ENCODE measurements at places on chromosomes 3 and 15.

- DNase-seq: no peak
Observed at GRCh38 chr3:183662099-183662498, 26.7 kb downstream of the KLHL24 start.

GRCh38 chr15:94324117-94324826 lies 92.9 kb downstream of the MCTP2 start:
- DNase-seq: peak; percentile 19

DNA sequence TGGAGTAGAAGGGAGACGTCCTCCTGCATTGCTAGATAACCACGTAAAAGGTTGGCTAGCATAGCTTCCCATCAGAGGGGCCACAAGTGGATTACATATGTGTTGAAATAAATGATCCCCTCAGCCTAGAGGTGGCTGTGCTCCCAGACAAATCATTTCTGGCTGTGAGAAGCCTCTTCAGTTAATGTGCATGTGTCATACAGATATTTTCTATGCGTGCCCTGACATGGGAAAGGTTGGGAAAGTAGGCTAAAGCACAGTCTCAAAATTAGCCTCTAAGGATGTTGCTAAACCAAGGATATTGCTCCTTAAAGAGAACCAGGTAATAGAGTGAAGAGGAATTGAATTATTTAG lies 17.8 kb downstream of the USP3 start:
- DNase-seq: no peak

- DNase-seq: no peak
Observed at GRCh38 chr3:101858464-101859030, 9.2 kb downstream of the NFKBIZ start.

DNA sequence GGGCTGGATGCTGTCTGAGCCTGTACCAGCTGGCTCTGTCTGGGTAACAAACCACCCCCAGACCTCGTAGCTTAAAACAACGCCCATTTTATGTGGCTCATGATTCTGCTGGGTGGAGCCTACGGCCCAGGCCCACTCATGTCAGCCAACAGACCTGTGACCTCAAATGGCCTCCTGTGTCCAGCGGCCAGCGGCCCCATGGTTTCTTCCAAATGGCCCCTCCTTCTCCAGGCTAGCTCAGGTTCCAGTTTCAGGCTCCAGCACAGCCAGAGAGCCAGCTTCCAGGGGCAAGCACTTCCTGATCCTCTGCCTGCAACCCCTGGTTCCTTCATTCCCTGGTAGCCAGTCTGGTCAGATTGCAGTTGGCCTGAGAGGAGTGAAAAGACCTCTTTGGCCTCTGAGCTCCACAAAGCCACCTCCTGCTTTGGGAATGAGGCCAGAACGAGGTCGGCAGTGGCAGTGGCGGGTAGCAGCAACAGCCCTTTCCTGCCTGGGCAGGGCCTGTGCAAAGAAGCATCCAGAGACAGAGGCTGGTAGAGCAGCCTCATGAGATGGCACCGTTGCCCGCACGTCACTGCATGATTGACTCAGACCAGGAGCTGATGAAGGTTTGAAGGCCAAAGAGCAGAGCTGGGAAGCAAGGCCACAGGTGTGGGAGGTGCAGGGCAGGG lies 21.0 kb upstream of the PLXNA1 start:
- DNase-seq: no peak

DNA sequence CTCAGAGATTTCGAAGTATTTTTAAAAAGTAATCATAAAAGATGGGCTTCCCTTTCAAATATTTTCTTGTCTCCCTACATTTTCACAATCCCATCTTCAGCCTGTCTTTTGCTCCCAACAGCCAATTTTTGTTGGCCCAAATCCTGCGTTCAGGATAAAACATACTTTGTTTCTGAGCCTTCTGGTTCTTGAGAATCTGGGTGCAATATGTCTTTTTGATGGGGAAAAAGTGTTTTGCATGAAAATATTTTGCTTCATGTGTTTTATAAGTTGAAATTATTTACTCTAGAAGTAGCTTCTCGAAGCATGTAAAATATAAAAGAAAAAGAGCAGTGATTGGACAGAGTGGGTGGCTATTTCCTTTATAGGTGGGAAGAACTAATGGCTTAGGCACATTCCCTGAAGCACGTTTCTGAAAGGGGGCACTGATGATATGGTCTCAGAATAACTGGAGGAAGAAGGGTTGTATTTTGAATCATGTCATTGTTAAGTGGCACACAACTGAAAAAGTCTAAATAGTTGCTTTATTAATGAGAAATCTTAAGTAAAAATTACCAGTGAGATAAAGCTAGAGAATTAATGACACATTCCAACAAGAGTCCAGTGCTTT lies 3.9 kb downstream of the UNC13C start:
- DNase-seq: no peak

DNA sequence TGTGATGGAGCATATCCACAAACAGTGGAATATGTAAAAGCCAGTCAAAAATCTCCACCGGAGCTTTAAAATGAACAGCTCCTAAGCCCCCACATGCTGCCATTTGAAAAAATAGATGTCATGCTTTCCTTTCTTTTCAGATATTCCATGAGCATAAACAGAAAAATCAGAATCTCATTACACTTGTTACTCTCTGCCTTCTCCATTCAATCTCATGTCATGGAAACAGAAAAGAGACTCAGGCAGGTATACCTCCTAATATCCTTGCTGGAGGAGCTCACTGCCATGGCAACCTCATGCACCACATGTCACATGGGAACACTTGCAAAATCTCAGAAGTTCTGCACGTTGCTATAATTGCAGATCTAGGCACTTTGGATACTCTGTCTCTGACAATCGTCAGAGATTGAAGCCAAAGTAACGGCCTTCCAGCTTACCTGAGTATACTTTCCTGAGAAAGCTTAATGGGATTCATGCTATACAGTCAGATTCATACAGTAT lies 317.0 kb upstream of the ADAMTS9 start:
- DNase-seq: no peak

- DNase-seq: no peak
Observed at GRCh38 chr3:47772788-47773187, 8.9 kb downstream of the SMARCC1 start.

DNA sequence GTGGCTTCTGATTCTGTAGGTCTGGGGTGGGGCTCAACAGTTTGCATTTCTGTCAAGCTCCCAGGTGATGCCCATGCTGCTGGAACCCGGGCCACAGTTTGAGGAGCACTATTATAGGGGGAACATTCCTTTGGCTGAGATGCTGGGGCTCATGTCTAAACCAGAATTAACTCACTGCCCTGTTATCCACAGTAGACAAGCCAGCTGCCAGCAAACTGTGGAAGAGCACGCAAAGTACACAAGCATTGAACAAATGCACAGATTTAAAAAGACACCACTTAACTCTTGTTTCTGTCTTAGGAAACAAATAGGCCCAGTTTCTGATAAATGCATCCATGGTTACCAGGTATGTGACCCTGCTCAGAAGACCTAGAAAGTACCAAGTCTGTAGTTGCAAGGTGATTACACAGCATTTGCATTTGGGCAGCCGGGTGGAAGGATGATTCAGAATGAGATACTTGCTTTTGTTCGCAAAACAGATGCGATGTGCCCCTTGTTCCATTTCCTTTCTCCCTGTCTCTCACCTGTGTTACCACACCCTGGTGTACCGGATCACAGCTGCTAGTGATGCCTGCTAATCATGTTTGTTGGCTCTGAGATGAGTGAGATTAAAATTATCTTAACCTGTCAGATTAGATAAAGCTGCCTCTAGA lies 12.4 kb downstream of the GYG1 start:
- peak; percentile 44 for DNase-seq

GRCh38 chr3:50652709-50653108 lies 22.0 kb upstream of the DOCK3 start:
- DNase-seq: peak; percentile 34

DNA sequence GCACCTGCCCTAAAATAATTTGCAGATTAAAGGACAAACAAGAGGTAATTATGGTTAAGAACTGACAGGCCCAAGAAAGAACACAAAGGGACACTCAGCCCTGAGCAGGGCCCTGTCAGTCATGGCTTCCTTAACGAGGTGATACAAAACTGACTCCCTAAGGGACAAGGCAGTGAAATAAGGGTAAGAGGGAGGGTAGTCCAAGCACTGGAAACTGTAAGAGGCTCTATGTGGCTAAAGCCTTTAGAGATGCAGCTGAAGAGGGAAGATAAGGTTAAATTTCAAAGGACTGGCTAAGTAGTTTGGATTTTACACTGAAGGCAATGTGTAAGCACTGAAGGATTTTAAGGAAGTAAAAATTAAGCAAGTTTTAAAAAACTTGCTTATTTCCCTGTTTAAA lies 3.9 kb downstream of the ATR start:
- no peak for DNase-seq

GRCh38 chr3:61233746-61234145 lies 17.5 kb downstream of the FHIT start:
- DNase-seq: no peak

DNA sequence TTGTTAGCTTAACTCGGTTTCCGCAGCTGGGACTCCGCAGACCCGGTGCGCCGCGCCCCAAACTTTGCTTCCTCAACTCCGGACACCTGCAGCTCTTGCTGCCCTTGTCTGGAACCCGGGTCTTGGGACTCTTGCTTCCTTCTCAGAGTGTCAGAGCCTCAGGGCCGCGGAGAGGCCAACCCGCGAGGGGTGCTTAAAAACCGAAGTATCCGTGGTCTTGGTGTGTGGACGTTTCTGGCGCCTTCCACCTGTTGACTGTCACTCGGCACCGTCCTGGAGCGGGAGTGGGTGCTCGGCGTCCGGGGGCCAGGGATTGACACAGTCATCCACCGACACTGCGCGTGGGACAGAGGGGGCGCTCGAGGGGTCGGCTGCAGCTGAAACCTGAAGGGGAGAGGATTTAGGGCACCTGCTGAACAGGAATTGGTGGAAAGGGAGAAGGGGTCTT lies 386 bp downstream of the SQOR start:
- DNase-seq: peak; percentile 43

DNA sequence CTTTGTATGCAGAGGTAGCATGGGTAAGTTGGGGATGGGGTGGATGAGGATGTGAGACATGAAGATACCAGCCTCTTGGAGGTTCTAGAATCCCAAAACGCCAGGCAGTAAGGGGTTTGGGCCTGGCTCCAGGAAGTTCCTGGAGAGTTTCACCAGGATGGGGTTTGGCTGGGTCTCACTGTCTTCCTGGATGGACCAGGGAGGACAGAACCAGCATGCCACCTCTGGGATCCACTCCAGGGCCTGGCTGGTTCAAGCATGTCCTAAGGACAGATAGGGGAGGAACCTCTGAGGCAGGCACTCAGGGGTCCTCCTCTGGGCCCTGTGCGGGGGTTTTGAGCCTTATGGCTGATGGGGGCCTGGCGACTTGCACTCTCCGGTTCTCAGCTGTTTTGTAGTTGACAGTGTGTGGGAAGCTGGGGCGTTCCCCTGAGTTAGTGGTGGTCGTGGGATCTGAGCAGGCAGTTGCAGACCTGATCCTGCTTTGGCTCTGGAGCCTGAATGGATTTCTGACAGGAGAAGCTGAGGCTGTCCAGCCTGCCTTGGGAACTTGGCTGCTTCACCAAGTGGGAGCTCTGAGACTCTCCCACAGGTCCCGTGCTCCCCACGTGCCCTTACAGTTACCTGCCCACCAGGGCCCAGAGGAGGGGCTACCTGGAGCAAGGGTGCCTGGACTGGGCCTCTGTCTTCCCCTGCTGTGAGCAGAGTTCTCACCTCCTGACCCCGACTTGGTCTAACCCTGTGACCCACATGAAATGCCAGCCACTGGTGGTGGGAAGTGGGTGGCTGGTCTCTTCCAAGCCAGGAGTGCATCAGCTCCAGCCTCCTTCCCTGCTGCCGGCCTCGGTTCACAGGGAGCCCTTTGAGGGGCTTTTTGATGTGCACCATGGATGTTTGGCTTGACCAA lies 128.4 kb downstream of the EEFSEC start:
- DNase-seq: no peak

- no peak for DNase-seq
Observed at GRCh38 chr3:21859124-21860081, 108.4 kb upstream of the ZNF385D start.

GRCh38 chr3:16286161-16286560 lies 21.1 kb downstream of the OXNAD1 start:
- peak; percentile 68 for DNase-seq

GRCh38 chr3:59839810-59840515 lies 790.1 kb upstream of the CFAP20DC start:
- no peak for DNase-seq

GRCh38 chr3:70856414-70857162 lies 544.1 kb upstream of the MDFIC2 start:
- no peak for DNase-seq

- no peak for DNase-seq
Observed at GRCh38 chr3:78221796-78222195, 1181.9 kb downstream of the ROBO2 start.

DNA sequence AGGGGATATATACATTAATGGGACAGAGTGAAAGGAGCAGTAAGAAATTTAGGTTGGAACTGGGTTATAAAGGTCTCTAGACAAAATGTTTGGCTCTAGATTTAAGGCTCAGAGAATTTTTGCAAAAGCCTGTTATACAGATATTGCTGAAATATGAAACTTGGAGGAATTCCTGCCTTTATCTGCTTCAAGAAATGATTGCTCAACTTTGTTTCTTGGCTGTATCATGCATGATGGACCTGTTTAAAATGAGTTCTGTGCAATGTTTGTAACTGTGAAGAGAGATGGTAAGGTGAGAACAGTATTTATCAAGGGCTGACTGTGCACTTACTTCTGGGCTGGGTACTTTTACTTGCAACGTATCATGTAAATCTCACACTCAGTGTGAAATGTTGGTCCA lies 3.3 kb downstream of the CRYBG3 start:
- no peak for DNase-seq

DNA sequence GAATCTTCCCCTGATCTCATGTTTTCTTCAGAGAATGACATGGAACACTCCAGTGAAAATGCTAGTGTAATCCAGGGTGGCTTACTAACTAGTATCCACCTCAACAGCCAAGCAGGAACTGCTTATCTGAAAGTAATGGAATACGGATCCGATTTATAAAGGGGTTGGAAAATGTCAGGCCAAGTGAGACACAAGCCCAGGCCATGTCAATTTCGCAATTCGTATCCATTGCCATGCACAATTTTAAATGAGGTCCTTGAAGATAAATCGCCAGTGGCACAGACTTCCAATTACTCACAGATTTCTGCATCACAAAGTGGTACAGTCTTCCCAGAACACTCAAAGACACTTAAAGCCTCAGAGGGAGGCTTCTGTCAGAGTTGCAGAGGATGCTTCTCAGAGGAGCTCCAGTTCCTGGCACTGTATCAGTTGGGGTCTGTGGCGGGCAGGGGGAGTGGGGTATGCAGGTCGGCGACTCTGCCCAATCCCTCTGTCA lies 16.5 kb upstream of the FAM240A start:
- no peak for DNase-seq

DNA sequence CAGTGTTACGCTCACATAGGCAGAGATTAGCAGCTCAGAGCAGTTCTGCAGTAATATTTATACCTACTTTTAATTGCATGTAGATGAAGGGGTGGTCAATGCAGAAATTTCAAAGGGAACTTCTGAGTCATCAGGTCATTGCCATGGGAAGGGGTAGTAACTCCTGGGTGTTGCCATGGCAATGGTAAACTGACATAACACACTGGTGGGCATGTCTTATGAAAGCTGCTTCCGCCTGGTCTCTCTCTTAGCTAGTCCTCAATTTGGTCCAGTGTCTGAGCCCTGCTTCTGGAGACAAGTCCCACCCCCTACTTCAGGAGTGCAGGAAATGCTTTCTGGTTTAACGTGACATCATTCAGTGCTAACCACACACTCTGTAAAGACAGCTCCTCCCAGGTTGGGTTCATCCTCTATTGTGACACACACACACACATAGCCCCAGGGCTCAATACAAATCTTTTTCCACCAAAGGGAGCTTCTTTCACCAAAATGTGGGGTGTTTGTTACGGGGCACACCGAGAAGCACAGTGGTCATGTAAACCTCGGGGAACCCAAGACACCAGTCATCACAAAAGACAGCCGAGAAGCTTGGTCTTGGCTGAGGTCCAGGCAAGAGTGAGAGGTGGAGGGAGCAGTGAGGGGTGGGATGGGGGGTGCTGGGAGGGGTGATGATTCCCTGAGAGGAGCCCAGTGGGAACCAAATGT lies 74.5 kb downstream of the TLE3 start:
- DNase-seq: peak; percentile 50

Data from effector memory CD4-positive, alpha-beta T cell (primary cell).